T-helper 17 cell (primary cell): ENCODE measurements at places on chromosomes 5 and 9.

GRCh38 chr5:125969011-125969813 lies 454.0 kb upstream of the GRAMD2B start:
- DNase-seq = no peak

DNA sequence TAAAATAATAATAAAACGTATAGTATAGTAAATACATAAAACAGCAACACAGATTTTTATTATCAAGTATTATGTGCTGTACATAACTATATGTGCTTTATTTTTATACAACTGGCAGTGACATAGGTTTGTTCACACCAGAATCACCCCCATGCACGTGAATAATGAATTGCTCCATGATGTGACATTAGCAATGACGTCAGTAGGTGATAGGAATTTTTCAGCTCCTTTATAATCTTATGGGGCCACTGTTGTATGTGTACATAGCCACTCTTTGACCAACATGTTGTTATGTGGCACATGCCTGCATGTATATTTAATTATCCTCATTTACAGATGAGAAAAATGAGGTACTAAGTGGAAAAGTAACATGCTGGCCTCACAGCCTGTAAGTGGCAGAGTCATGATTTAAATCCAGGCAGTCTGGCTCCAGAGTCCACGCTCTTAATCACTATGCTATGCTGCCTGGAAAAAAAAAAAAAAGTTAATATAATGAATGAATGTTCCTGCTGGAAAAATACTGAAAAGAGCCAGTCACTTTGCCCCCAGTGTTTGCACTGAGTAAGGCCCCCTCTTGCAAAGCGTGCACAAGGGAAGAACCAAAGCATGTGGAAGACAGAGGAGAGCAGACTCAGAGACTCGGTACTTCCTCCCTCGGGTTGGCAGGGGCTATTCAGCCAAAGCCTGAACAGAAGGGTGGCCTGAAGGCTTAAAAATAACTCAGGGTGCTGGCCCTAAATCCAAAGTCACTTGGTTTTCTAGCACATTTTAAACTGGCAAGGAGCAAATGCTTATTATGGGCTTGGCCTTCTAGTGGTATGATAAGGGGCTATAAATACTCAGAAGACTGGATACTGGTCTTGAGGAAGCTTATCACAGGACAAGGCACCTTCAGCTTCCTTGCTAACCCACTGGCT lies 206.8 kb downstream of the GLIS3 start:
- DNase-seq = no peak

GRCh38 chr9:23826120-23826629 lies at the start of gene ELAVL2:
Gene ELAVL2, minus strand, starts transcription at chr9:23826240. Its CDS starts 64,006 bp downstream, at chr9:23762234.
- no peak for DNase-seq

GRCh38 chr9:89080193-89080592 lies 88.9 kb downstream of the S1PR3 start:
- DNase-seq = no peak

DNA sequence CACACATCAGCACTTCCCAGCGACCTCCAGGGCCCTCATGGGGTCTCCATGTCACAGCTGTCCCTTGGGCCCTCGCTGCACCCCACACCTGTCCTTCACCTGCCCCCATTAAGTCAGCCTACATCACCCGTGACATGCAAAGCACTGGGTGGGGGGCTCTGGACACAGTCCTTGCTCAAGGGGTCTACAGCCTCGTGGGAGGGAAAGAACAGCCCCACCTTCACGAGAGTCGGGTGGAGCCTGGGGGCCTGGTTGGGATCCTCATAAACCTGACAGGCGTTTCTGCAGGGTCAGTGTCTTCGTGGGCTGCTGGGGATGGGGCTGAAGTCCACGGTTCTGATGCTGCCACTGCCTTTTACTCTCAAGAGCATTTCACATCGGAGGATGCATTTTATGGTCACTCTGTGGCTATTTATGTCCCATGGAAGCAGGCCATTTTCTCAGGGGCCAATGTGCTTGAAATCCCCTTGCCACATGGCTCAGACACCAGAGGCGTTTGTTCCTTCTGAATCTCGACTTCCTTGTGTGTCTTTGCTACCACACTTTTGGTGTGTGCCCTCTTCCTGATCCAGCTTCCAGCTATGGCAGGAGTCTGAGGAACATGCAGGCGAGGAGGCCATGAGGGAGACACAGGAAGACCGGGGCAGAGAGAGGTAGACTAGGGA lies at the start of gene OR2V1:
TSS of gene OR2V1 (minus strand) at position 338 of the 665 bp plus-strand sequence. CDS start 5,865 bp downstream, outside the sequence.
- DNase-seq = no peak

DNA sequence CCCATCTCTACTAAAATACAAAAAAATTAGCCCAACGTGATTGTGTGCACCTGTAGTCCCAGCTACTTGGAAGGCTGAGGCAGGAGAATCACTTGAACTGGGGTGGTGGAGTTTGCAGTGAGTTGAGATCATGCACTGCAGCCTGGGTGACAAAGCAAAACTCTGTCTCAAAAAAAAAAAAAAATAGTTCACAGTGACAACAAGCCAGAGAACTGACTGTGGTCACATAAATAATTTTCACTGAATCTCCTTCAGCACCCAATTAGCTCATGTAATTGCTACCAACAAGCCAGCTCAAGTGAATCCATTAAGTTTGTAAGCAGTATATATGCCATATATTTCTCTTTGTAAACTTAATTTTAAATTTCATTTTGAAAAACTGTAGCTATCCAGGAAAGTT lies 14.5 kb upstream of the AFAP1L1 start:
- no peak for DNase-seq

- DNase-seq = no peak
These were observed 108.4 kb downstream of the ESM1 start for GRCh38 chr5:54876976-54877375.

DNA sequence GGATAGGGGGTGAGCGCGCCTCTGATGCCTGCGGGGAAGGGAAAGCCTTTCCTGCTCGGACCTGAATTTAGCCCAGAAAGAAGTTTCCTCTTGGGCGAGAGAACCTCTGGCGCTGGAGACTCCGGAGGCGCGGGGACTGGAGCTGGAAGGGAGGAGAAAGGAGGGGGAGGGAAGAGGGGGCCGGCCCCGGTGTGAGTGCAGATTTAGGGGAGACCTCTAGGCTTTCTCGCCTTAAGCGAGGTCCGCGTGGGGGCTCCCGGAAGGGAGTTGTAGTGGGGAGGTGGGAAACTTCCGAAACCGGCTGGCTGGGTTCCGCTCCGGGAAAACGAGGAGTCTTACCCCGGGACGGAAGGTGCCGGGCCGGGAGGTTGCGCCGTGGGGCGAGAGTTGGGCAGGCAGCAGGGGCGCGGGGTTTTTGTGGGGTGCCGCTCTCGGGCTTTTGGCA lies 1.3 kb downstream of the PCSK5 start:
- DNase-seq = no peak

GRCh38 chr9:128434340-128434739 lies 13.7 kb downstream of the CERCAM start:
- DNase-seq = no peak

GRCh38 chr5:111738118-111738517 lies 18.9 kb downstream of the NREP start:
- no peak for DNase-seq

- no peak for DNase-seq
These were observed 98.5 kb downstream of the COL5A1 start for GRCh38 chr9:134740071-134740470.
